Nephron progenitor cell (in vitro differentiated cells): ENCODE measurements at places on chromosomes 5 and 9.
A peak's percentile ranks its signal among the peaks of the same experiment; 100 is the strongest.

GRCh38 chr9:95434116-95435073 is 82.4 kb downstream of the PTCH1 start:
- H3K27me3 ChIP-seq, result peaks cover 12% of the 10 kb centered on the region
- H3K4me3 ChIP-seq, result no peak overlapping the region
- no peak for DNase-seq
- H3K27ac ChIP-seq, result no peak overlapping the region

GRCh38 chr5:8600843-8601242 is 731.9 kb downstream of the MTRR start:
- no peak for DNase-seq
- peaks cover 10% of the 10 kb centered on the region for H3K27me3 ChIP-seq
- H3K27ac ChIP-seq, result no peak overlapping the region
- no peaks in the 10 kb centered on the region for H3K36me3 ChIP-seq
- no peak overlapping the region for H3K4me3 ChIP-seq

- no peaks in the 10 kb centered on the region for H3K27me3 ChIP-seq
- H3K4me3 ChIP-seq, result no peak overlapping the region
- DNase-seq, result no peak
- no peak overlapping the region for H3K27ac ChIP-seq
Observed at GRCh38 chr9:100724886-100725285, 147.0 kb downstream of the CAVIN4 start.

- H3K4me3 ChIP-seq, result no peak overlapping the region
- no peak overlapping the region for H3K27ac ChIP-seq
- peaks cover 57% of the 10 kb centered on the region for H3K36me3 ChIP-seq
- H3K4me1 ChIP-seq, result peaks cover 9% of the 10 kb centered on the region
- H3K27me3 ChIP-seq, result no peaks in the 10 kb centered on the region
- no peak for DNase-seq
Observed at GRCh38 chr9:112061152-112061740, 113.9 kb downstream of the SUSD1 start.

- H3K27me3 ChIP-seq, result no peaks in the 10 kb centered on the region
- no peak for DNase-seq
- H3K4me3 ChIP-seq, result no peak overlapping the region
Observed at GRCh38 chr9:134671341-134672113, 29.9 kb downstream of the COL5A1 start.

DNA sequence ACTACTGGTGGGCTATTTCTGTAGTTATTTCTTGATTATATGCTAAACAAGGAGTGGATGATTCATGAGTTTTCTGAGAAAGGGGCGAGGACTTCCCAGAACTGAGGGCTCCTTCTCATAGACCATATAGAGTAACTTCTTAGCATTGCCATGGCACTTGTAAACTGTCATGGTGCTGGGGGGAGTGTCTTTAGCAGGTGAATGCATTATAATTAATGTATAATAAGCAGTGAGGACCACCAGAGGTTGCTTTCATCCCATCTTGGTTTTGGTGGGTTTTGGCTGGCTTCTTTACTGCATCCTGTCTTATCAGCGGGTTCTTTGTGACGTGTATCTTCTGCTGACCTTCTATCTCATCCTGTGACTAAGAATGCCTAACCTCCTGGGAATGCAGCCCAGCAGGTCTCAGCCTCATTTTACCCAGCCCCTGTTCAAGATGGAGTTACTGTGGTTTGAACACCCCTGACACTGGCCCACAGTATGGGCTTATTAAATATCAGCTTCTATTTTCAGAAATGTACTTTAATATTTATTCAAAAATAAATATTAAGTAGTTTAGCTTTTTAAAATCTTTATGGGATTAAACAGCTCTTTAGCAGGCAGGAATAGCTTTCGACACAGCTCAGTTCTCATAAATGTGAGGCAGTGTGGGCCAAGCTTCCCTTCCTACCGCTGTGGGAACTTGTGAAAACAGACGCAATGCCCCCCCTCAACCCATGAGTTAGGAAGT is 44.4 kb downstream of the GALNT12 start:
- no peak overlapping the region for H3K27ac ChIP-seq
- no peak overlapping the region for H3K4me3 ChIP-seq
- H3K36me3 ChIP-seq, result no peaks in the 10 kb centered on the region
- H3K27me3 ChIP-seq, result peaks cover 5% of the 10 kb centered on the region
- no peak for DNase-seq

GRCh38 chr9:8389531-8389930 is 590.0 kb upstream of the DMAC1 start:
- no peak overlapping the region for H3K4me3 ChIP-seq
- peaks cover 6% of the 10 kb centered on the region for H3K27me3 ChIP-seq

- H3K36me3 ChIP-seq, result peaks cover 4% of the 10 kb centered on the region
- H3K27me3 ChIP-seq, result peaks cover 19% of the 10 kb centered on the region
- H3K4me3 ChIP-seq, result peak overlapping the region; percentile 21
Observed at GRCh38 chr5:176180339-176180738, 57.9 kb upstream of the SIMC1 start.

GRCh38 chr9:134936346-134937163 is 18.8 kb upstream of the FCN1 start:
- H3K4me1 ChIP-seq, result peaks cover 90% of the 10 kb centered on the region
- H3K27me3 ChIP-seq, result peaks cover 5% of the 10 kb centered on the region
- no peaks in the 10 kb centered on the region for H3K36me3 ChIP-seq
- no peak overlapping the region for H3K4me3 ChIP-seq

GRCh38 chr9:70257502-70257901 is 1.3 kb upstream of the SMC5 start:
- H3K27ac ChIP-seq, result no peak overlapping the region
- H3K36me3 ChIP-seq, result peaks cover 30% of the 10 kb centered on the region
- peaks cover 67% of the 10 kb centered on the region for H3K4me1 ChIP-seq
- peak overlapping the region; percentile 96 for H3K4me3 ChIP-seq
- DNase-seq, result no peak

DNA sequence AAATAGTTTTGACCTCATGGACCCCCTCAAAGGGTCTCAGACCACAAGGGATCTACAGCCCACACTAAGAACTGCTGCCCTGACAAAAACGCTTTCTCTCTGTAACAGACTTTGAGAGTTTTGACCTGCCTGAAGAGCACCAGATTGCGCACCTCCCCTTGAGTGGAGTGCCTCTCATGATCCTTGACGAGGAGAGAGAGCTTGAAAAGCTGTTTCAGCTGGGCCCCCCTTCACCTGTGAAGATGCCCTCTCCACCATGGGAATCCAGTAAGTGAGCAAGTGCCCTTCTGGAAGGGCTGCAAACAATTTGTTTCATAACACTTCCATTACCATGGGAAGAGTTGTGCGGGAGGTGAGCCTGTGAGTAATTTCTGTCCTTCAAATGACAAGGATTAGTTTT is 6.0 kb downstream of the PTTG1 start:
- no peak overlapping the region for H3K4me3 ChIP-seq
- peaks cover 57% of the 10 kb centered on the region for H3K4me1 ChIP-seq
- no peak for DNase-seq
- H3K27me3 ChIP-seq, result no peaks in the 10 kb centered on the region

- no peak overlapping the region for H3K27ac ChIP-seq
- H3K27me3 ChIP-seq, result no peaks in the 10 kb centered on the region
- H3K36me3 ChIP-seq, result peaks cover 12% of the 10 kb centered on the region
Observed at GRCh38 chr9:69885931-69886330, 65.3 kb downstream of the CFAP95 start.

DNA sequence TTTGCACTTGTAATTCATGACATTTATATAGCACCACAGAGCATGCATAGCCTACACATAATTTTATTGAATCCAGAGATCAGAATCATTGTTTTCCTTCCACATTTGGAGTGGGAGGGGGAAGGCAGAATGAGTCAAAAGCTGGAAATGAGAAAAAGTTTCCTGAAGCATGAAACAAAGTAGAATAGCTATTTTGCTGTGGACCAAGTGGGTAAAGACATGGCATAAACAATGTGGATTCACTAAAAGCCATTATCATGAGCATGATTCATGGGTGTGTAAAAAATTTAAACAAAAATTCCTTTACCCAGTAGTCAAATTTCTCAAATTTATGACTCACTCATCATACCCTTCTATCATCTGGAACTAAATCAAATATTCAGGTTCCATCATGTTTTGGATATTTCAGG is 97.9 kb downstream of the YIPF5 start:
- H3K27me3 ChIP-seq, result no peaks in the 10 kb centered on the region
- no peak overlapping the region for H3K27ac ChIP-seq
- DNase-seq, result no peak
- no peak overlapping the region for H3K4me3 ChIP-seq
- H3K36me3 ChIP-seq, result peaks cover 6% of the 10 kb centered on the region

- DNase-seq, result peak; percentile 40
- H3K27ac ChIP-seq, result no peak overlapping the region
- H3K4me3 ChIP-seq, result no peak overlapping the region
- H3K4me1 ChIP-seq, result no peaks in the 10 kb centered on the region
- no peaks in the 10 kb centered on the region for H3K36me3 ChIP-seq
Observed at GRCh38 chr9:28073270-28073669, 500.0 kb upstream of the C9orf72 start.
